ENCODE measurements at places on chromosomes 3 and 15. TPM values are rescaled to one million over a fixed set of nuclear protein-coding genes. Genes with fewer than 3 reads are reported as not detected.

RARB gene
- 0.74 TPM for total RNA-seq

- no peaks in the 10 kb centered on the region for H3K36me3 ChIP-seq
- no peak overlapping the region for H3K27ac ChIP-seq
- no peaks in the 10 kb centered on the region for H3K27me3 ChIP-seq
- no peak for DNase-seq
- no peak overlapping the region for H3K4me3 ChIP-seq
Observed at GRCh38 chr3:11522953-11523571, 120.7 kb downstream of the VGLL4 start.

TMEM212 gene
- total RNA-seq = not detected

GRCh38 chr3:170128977-170129431 lies 52.5 kb downstream of the PHC3 start:
- DNase-seq = no peak
- H3K36me3 ChIP-seq = no peaks in the 10 kb centered on the region
- no peak overlapping the region for H3K4me3 ChIP-seq
- no peak overlapping the region for H3K27ac ChIP-seq
